ENCODE measurements at places on chromosomes 2 and 18. TPM values are rescaled to one million over a fixed set of nuclear protein-coding genes. Genes with fewer than 3 reads are reported as not detected.

Gene PLCL1
- 0.12 TPM for total RNA-seq

Gene RMC1
- total RNA-seq, result 18.9 TPM

Gene PROKR1
- 5.2 TPM for total RNA-seq

Gene RNF181
- total RNA-seq, result 114 TPM

Gene SLC5A7
- 0.17 TPM for total RNA-seq

Gene CAPN14
- 0.54 TPM for total RNA-seq

Gene NGEF
- total RNA-seq, result 5.4 TPM

Gene CAD
- total RNA-seq, result 126 TPM

Gene LYG1
- total RNA-seq, result not detected

Gene WNT10A
- not detected for total RNA-seq

Gene CSRNP3
- total RNA-seq, result 3.8 TPM

Gene FAM110C
- total RNA-seq, result 24.8 TPM

Gene IL1RL1
- total RNA-seq, result not detected

Gene MDH1B
- 1.7 TPM for total RNA-seq

Gene CHRNG
- not detected for total RNA-seq

Gene CPS1
- 15.7 TPM for total RNA-seq

Gene NBEAL1
- total RNA-seq, result 13.3 TPM

Gene ITGB6
- total RNA-seq, result not detected

Gene CYTIP
- total RNA-seq, result not detected

Gene RNF152
- total RNA-seq, result 7.9 TPM

Gene IFIH1
- total RNA-seq, result 3.0 TPM

Gene MC4R
- not detected for total RNA-seq

Data from GM23338 (cell line).